ENCODE measurements at places on chromosomes 2 and 18.
A peak's percentile ranks its signal among the peaks of the same experiment; 100 is the strongest.

- no peak for DNase-seq
These were observed 513.5 kb downstream of the TRIB2 start for GRCh38 chr2:13230221-13230620.

- no peak for DNase-seq
These were observed 18.7 kb downstream of the C1D start for GRCh38 chr2:68044099-68044498.

- DNase-seq: no peak
These were observed 11.4 kb upstream of the SLC35F6 start for GRCh38 chr2:26752656-26753055.

DNA sequence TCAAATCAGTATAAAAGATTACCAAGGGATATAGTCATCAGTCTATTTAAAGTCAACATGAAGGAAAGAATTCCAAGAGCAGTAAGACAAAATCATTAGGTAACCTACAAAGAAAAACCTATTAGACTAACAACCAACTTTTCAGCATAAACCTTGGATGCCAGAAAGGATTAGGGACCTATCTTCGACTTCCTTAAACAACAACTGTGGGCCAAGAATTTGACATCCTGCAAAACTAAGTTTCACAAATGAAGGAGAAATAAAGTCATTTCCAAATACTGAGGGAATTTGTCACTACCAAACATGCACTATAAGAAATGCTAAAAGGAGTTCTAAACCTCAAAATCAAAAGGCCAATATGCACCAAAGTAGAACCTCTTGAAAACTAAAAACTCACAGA lies 147.9 kb upstream of the TFPI start:
- no peak for DNase-seq

DNA sequence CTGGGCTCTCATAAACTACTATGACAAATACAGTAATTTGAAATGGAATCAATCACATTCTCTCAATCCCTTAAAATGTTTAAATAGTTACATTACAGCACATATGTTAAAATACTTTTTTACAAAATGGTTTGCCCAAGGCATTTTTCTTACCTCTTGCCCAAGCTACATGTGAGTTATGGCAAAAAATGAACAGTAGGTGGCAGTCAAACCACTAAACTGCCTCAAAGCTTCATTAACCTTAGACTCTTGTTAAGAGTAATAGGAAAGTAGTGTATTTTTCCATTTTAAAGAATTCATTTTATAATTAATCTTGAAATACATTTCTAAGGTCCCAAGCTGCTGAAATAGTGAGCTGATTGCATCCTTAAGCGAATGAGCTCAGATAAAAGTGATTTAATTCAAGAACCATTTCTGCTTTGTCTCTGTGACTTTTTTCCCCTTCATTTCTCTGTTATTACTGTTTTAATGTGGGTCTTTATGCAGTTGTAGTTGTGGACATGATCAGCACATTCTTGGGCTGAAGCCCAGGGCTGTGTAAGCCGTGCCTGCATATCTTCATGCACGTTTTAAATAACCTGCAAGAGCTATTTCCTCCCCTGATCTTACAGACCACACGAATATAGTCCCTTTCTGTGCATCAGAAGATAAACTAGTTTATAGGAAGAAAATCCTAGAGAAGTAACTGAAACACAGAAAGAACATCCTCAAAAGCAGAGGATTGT lies 311.8 kb downstream of the LNPK start:
- DNase-seq: peak; percentile 44
